ENCODE measurements at places on chromosomes 3 and 15.

- DNase-seq = no peak
Measured at GRCh38 chr3:161069511-161070251, 35.5 kb downstream of the B3GALNT1 start.

GRCh38 chr3:47042231-47042791 lies 62.8 kb downstream of the NBEAL2 start:
- no peak for DNase-seq

GRCh38 chr15:32722136-32722535 lies 4.3 kb downstream of the GREM1 start:
- DNase-seq = no peak

- peak; percentile 6 for DNase-seq
Measured at GRCh38 chr15:59632714-59633113, 21.1 kb downstream of the GCNT3 start.

- DNase-seq = peak; percentile 2
Measured at GRCh38 chr15:59885832-59886231, 118.3 kb upstream of the FOXB1 start.

- DNase-seq = no peak
Measured at GRCh38 chr15:85581495-85581894, 201.1 kb downstream of the AKAP13 start.

GRCh38 chr3:196634224-196634623 lies 5.3 kb upstream of the NRROS start:
- no peak for DNase-seq

GRCh38 chr3:70631716-70632307 lies 319.4 kb upstream of the MDFIC2 start:
- DNase-seq = no peak

DNA sequence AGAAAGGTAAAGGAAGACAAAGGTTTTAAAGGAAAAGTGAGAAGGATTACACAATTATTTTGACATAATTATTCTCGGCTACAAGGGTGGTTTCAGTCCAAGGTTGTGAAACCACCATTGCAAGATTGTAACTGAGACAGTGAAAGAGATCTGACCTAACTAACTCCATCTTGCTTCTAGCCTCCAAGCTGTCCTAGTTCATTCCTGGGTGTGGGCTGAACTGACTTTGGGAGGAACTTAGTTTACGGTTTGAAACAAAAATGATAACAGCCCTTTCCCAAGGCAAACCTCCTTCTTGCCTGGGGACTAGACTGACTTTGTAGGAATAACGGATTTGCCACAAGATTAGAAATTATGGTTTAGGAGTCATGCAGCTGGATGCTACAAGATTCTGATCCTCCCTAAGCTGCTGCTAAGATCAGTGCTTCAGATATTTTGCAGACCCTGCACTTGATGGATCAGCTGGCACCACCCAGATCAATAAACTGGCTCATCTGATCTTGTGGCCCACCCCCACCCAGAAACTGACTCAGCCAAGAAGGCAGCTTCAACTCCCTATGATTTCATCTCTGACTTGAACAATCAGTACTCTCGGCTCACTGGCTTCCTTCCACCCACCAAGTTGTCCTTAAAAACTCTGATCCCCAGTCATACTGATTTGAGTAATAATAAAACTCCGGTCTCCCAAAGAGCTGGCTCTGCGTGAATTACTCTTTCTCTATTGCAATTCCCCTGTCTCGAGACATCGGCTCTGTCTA lies 57.7 kb upstream of the AADACL2 start:
- no peak for DNase-seq
